ENCODE measurements at places on chromosomes 7 and 10. TPM values are rescaled to one million over a fixed set of nuclear protein-coding genes. Genes with fewer than 3 reads are reported as not detected.

GRCh38 chr7:134113655-134114054 is 13.5 kb upstream of the LRGUK start:
- DNase-seq, result no peak

DNA sequence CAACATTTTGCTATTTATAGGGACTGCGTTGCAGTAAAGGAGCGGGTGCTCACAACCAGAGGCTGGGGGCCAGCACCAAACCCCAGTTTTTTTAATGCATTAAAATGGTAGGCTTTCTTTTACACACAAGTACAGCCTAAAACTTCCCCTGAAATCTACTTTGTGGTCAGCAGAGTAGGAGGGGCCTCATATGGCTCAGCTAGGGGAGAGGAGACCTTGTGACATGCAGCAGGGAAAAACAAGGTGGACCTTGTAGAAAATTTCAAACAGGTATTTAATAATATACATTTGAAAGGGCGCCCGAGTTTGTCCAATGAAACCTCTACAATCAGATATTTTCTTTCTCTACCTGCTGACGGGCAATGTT is 1.4 kb downstream of the CCDC136 start:
- no peak for DNase-seq

- no peak for DNase-seq
Measured at GRCh38 chr10:59090817-59091622, 85.4 kb upstream of the PHYHIPL start.

- no peak for DNase-seq
Measured at GRCh38 chr10:78655979-78656378, 412.8 kb upstream of the ZMIZ1 start.

GRCh38 chr10:132774902-132775863 is 10.8 kb downstream of the NKX6-2 start:
- DNase-seq, result no peak

DNA sequence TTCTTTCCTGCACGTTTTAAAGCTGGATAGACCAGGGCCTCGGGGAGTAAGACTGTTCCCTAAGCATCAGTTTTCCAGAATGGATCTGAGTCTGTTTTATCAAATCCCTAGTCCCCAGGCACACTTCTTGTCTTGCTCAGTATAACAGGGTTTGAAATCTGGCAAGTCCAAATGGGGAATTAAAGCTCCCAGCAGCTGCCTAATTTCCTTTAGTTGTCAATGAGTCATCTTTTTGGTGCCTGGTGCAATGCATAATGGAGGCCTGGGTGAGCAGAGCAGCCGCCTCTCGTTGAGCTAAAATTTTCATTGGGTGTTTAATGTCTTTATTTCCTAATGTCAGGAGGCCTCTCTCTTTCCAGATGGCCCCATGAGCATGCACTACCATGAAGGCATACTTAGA is 87.9 kb downstream of the STRA8 start:
- no peak for DNase-seq

DNA sequence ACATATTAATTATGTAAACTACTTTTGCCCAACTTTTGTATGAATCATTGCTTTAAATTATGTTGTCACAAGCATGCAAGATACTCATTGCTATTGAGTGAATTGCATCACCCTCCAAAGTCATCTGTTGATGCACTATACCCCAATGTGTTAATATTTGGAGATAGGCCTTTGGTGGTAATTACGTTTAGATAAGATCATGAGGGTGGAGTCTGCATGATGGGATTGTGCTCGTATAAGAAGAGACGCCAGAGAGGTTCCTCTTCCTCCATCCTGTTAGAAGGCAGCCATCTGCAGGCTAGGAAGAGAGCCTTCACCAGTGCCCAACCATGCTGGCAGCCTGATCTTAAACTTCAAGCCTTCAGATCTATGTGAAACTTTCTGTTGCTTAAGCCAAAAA is 95.3 kb upstream of the MAGI2 start:
- no peak for DNase-seq

Gene HTR7
- total RNA-seq, result not detected

- peak; percentile 89 for DNase-seq
Measured at GRCh38 chr7:150755473-150756099, 18.4 kb downstream of the GIMAP5 start.

- DNase-seq, result no peak
Measured at GRCh38 chr10:78231939-78232338, 198.3 kb downstream of the RPS24 start.

GRCh38 chr7:98697083-98697482 is 80.0 kb downstream of the NPTX2 start:
- DNase-seq, result no peak

- no peak for DNase-seq
Measured at GRCh38 chr7:2830609-2831376, 13.3 kb downstream of the GNA12 start.

DNA sequence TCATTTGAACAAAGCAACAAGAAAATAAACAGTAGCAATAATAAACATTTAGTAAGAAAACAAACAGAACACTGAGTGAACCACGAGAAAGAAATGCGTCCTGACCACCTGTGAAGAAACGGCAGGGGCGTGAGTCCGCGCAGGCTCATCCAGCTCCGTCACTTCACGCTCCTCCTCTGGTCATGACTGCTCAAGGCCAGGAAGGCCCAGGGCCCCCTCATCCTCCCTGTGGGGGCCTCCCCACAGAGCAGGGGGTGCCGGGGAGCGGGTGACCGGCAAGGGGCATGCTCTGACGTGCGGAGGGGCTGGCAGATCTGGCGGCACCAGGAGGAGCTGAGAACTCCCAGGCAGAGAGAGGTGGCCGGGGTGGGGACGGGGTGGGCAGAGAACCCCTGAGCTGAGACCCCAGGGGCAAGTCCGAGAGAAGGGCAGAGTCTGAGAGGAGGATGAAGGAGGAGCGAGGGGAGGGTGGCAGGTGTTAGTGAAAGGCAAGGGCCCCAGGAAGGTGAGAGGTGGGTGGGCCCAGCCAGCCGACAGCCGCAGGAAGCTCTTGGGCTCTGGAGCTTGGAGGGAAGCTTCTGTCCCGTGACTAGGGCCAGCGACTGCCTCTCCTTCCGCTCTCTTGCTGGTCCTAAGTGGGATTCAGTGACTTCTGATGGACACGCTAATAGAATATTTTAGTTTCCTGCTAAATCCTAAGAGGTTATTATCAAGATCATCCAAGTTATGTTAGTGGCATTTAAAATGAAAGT is 223.9 kb downstream of the TCERG1L start:
- no peak for DNase-seq

- no peak for DNase-seq
Measured at GRCh38 chr10:21929070-21929469, 74.5 kb downstream of the DNAJC1 start.

All from activated CD8-positive, alpha-beta memory T cell treated with anti-CD3 and anti-CD28 coated beads, Interleukin-2, amount 10 ng/mL, durations not matched to agents 7 days and 5 days (primary cell).